ENCODE measurements at places on chromosomes 4 and X.

DNA sequence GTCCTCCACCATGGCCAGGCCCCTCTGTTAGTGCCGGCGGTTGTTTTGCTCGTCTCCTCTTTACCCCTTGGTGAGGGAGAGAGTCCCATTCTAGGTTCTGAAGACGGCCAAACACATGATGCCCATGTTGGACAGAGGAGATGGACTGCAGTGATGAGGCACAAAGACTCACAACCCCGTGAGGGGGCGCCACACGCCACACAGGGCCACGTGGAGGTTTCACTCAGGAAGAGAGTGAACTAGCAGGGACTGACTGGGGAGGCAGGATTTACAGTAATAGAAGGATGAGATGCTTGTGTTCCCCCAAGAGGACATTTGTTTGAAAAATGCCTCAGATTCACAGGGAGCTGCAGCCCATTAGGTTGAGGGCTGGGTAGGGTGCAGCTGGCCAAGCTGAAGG lies 655.3 kb upstream of the FRG1 start:
- no peak for DNase-seq

- DNase-seq: no peak
Observed at GRCh38 chr4:173529477-173530325, at the start of gene HAND2. Gene HAND2 (minus strand): TSS chr4:173530229. CDS start chr4:173529289, 940 bp downstream.

DNA sequence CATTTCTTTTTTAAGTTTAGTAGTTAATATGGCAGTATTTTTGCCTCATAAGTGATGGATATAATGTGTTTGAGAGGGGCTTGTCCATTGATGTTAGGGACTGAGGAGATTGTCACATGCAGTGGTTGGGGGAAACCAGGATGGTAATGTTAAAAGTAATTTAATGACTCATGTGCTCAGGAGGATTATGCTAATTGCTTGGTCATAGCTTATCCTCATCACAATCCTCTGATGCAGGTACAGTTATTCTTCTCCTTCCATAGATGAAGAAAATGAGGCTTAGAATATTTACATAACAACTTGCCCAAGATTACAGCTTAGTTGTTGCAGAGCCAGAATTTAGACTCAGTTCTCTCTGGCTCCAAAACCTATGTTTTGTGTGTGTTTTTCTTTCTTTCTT lies 94.4 kb upstream of the SCML1 start:
- DNase-seq: no peak

DNA sequence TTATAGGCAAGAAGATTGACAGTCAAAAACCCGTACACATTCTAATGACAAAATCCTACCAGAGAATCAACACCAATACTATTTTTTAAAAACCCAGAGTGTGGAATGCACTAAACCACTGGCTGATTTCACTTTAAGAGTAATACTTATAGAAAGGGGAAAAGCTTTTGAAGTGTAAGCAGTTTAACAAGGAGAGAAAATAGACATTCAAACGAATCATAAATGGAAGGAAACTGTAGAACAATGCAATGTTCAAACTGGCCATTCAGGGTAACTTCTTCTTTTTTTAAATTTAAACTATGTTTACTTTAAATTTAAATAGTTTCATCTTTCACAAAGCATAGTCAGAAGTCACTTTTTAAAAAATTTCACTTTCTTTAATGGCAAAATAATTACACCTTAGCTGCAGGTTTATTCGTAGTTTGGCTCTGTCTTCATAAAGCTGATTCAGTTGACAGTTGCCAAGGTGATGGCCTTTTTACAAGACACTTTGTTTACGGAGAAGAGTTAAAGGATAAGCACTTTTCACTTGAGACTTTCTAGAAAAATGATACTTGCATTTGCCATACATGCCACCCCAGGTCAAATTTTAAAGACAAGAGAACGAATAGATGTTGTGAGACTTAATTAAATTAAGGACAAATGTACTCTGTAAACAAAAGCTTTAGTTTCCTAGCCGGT lies 82.4 kb upstream of the KLF3 start:
- DNase-seq: no peak

DNA sequence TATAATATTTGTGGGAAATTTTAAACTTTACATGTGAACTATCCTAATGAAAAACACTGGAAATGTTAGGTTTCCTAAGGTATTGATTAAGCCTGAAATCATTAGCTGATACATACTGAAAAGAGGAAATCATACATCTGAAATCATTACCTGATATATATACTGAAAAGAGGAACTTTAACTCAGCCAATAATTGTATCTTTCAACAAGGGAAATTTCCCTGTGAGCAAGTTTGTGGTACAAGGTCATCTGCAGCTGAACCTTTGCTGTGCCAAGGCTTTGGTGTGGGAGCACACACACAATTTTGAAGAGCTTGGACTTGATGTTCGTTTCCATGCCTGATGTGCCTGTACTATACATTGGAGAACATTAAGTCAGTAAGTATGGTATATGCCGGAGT lies 131.9 kb upstream of the USP9X start:
- no peak for DNase-seq

DNA sequence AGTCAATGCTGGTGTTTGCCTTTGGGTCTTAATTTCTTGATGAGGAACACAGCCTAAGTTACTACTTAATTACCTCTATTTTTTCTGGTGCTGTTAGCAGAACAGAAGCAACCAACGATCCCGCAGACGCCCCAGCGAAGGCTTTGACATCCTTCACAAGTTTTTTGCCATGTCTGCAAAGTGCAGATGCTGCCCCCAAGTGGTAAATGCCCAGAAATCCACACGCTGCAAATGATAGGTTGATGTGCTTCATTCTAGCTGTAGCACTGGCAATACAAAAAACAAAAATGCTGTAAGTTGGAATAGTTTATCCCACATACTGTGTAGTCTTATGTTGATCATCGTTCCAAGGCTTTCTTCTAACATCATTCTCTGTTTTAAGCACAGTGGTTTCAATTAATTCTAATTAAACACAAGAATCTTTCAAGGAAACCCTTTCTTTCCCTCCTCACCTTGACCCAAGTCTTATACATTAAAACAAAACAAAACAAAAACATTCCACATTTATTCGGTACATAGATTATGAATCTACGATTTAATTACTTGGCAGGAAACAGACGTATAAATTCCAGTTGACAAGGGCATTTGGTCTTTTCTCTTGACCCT lies 1.2 kb downstream of the PNPLA4 start:
- peak; percentile 50 for DNase-seq

GRCh38 chr4:60366661-60367060 lies 833.5 kb upstream of the ADGRL3 start:
- DNase-seq: no peak

- DNase-seq: no peak
Observed at GRCh38 chrX:54063361-54063760, 19.1 kb upstream of the PHF8 start.

DNA sequence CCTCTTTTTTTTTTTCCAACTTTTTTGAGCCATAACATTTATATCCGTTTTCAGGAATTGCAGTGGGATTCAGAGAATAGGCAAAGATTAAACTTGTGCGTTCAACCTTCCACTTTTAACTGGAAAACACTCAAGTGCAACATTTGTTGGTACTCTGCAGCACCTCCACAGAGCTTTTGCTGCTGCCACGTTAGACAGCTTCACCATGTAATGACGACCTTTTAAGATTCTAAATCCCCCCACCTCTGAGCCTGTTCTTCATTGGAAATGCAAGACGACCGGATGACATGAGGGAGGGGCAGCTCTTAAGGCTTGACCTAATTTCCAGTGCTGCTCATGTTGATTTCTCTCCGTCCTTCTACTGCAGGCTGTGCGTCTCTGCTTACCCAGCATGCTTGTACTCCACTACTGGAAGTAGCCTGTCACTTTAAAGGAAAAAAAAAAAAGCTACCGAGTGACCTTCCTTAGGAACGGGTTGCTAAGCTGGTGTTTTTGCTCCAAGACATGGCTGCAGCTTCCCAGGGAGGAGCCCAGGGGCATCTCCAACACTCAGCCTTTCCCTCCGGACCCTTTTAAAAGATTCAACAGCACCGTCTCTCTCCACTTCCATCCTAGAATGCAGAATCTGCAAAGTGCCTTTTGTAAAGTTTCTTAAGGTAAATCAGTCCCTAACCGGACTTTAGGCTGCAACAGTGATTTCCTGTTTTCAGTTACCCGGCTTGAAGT lies at the start of gene CC2D2A:
Gene CC2D2A (plus strand): TSS at position 481 of the 726 bp plus-strand sequence. CDS start 6,051 bp downstream, outside the sequence.
- no peak for DNase-seq
